CD4-positive, alpha-beta T cell treated with Interleukin-4 for 1 hour (primary cell): ENCODE measurements at places on chromosomes 2 and 18.

DNA sequence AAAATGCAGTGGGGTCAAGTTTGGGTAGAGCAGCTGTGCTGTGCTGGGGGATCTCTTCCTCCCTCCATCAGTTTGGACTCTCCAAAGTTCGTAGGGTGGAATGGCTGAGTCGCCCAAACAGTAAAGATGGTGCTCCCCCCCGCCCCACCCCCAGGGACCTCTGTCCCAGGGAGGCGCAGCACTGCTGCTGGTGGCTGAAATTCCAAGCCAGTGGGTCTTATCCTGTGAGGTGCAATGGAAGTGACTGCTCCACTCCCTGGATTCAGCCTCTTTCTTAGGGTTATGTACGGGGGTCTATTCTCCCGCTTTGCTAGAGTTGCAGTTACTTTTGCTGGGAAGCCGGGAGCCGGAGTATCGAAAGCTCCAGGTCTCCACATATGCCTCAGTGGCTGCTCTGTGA, 97.5 kb upstream of the CTAGE1 start:
- DNase-seq: no peak

- DNase-seq: no peak
These were observed 77.5 kb downstream of the DIS3L2 start for GRCh38 chr2:232038881-232039485.

GRCh38 chr2:198362740-198363139, 558.3 kb downstream of the PLCL1 start:
- DNase-seq: no peak

DNA sequence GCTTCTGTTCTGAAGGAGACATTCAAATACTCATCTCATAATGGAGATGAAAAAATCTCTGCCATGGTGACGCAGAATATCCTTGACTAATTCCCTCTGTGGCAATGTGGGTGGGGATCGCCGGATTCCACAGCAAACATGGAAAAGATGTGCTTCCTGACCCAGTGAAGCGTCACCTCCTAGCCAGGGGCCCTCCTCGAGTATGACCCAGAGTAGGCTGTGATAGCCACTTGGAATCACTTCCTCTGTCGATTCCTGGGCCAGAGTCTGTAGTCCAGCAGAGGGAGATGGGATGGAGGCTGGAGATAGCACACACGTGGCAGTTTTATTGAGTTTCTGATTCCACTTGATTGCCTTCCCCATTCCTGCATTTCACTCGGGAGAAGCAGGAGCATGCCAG, 36.8 kb downstream of the DRC1 start:
- DNase-seq: no peak

- no peak for DNase-seq
These were observed 145.5 kb downstream of the ADCYAP1 start for GRCh38 chr18:1050012-1050657.

DNA sequence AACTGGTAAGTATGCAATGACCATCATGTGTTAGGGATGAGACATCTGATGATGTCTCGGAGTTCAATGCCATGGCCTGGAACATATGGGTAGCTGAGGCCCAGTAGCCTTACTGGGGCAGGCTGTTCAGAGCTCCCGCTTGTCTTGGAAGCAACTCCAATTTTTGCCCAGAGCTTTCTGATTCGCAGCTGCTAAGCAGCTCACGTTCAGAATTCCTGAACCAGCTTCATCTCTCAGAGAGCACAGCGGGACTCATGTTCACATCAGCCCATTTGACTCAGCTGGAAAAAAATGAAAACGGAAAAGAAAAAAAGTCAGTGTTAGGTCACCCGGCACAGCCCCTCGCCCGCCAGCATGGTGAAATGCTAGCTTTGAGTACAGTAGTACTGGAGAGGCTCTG, 16.8 kb upstream of the LRATD1 start:
- no peak for DNase-seq

GRCh38 chr2:32947484-32948143, 861 bp downstream of the LTBP1 start:
- DNase-seq: peak; percentile 19

DNA sequence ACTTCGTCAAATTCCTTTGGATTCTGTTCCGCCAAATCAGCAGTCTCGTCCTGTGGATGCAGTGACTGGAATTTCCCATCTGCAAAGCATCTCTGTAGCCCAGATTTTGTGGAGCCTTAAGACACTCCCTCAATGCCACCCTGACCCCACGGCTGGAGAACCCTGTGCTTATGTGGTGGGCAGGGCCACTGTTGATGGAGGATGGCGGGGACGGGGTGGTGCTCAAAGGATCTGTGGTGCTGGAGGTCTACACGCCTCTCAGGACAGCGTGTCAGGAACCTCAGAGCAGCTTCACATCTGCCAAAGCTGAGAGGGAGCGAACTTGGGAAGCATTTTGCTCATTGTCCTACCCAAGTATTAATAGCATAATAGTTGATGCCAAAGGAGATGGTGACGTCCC, 200.1 kb downstream of the MGAT5 start:
- no peak for DNase-seq

- DNase-seq: no peak
These were observed 176.7 kb upstream of the SMAD2 start for GRCh38 chr18:48106976-48107781.

DNA sequence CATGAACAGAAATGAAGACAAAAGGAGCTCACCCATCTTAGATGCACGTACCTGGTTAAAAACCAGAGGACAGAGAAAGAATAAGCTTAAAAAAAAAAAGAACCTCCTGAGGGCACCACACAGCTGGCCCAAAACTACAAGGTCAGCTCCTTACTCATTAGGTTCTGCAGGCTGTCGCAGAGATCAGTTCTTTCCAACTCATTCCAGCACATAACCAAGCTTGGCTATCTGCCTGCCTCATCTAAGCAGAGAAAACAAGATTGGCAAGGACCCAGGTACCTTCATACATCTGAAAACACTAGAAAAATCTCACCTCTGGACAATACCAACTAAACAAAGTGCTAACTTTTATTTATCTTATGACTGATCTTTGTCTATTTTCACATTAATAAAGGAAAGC, 89.9 kb downstream of the NOL10 start:
- no peak for DNase-seq

GRCh38 chr2:128282246-128282975, 36.3 kb downstream of the HS6ST1 start:
- no peak for DNase-seq

- DNase-seq: no peak
These were observed 27.5 kb upstream of the CD8A start for GRCh38 chr2:86818114-86818801.

DNA sequence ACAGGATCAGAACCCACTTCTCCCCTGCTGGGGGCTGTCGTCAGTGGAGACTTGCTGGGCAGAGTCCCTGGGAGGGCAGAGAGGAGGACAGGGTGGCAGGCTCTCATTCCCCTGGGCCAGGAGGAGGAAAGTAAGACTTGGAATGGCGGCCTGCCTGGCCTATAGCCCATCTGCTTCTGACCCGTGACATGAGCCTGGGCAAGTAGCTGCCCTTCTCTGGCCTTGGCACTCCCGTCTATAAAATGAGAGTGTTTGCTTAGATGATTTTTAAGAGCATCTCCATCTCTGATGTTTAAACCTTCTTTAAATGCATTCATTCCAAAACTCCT, 173.0 kb downstream of the DDX1 start:
- DNase-seq: no peak

DNA sequence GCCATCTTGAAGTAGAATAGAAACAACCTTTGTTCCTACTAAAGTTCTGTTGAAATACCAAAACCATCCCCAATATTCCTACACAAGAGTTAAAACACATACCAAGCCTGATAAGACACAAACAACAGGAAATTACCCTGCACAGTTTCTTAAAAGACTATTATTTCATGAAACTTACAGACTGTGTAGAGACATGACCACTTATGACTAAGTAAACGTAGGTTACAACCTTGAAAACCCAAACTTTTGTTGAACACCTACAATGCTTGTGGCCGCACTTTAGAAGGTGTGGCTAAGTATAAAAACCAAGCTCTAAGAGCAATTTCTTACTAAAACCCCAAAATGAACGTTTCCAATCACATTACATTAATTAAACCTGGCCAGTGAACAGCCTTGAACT, 2.0 kb downstream of the SMAD2 start:
- DNase-seq: no peak

GRCh38 chr2:238910751-238911351, 63.0 kb downstream of the TWIST2 start:
- no peak for DNase-seq

DNA sequence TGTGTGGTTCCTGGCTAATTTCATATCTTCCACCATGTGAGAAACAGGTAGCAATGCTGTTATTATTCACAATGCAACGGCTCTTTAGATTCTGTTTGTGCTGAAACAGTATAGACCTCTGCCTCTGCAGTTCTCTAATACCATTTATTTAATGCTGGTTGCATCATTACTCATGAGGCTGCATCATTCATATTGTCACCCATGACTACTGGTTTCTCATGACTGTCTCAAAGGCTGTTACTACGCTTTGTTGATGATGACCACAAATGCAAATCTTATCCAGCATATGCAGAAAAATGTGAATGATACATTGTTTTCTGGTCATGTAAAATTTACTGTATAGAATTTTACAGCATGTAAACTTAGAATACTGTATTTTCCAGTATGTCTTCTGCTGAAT, 22.5 kb downstream of the CAVIN2 start:
- no peak for DNase-seq

- no peak for DNase-seq
These were observed 505.8 kb upstream of the TNP1 start for GRCh38 chr2:217365656-217366055.

DNA sequence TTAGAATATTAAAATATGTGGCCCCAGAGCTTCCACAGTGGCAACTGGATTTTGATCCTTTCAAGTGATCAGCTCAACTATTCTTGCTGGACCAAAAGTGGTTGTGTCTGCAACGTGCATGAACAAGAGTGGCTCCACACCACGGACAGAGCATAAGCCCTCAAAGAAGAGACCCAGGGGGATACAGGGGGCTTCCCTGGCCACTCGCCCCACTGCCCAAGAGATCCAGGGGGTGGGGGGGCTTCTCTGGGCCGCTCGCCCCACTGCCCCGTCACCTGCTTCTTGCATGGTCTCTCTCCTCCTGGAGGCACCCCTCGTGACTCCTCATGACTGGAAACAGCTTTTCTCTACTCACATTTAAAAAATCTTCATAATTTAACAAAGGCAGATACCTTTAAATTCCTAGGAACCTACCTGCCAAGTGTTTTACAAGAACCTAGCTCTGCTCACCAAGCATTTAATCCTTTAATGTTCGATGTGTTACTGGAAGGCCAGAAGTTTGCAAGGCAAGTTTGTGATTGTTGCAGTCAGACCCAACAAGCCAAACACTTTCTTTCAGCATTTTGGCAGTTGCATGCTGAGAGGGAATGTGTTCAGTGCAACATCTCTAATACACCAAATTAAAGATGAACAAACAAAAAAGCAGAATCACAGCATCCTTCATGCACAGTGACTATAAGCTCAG, 174.3 kb downstream of the BCL2 start:
- no peak for DNase-seq

GRCh38 chr2:20551945-20552328, 99.0 kb downstream of the HS1BP3 start:
- DNase-seq: no peak

DNA sequence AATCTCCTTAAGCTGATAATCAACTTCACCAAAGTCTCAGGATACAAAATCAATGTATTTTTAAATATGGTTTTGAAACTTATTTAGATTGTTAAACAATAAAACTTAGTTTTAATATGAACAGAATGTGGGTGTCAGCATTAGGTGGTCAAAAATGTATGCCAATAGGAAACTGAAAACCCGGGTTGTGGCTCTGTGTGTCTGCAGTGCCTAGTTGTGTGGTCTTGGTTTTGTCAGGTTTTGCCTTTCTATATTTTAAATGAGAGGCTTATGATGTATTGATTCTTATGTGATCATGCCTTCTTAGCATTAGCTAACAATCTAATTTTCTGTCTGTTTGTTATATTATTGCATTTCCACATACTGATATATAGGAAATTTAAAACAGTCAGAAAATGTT, 227.8 kb downstream of the ZNF407 start:
- DNase-seq: no peak

GRCh38 chr2:107412209-107412904, 414.3 kb upstream of the RGPD4 start:
- DNase-seq: no peak

DNA sequence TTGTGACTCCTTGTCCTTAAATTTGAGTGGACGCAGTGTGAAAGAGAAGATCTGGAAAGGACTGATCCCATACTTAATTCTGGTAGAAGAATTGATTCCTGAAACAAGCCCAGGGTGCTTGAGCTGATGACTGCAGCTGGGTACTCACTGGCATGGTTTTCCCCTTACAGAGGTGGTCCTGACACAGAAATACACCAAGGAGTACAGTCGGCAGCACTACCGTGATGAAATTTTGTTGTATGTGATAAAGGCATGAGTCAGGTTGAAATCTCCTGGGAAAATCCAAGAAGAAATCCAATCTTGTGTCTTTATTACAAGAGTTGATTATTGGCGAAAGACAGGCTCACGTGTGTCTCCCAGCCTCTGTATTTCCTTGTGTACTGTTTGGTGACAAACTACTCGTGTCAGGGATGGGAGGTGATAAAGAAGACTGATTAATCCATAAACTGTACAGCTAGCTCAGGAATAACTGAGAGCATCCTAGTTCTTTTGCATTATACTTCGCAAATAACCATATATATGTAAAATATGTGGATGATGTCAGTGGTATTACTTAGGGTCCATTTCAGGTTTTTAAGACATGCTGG, 76.6 kb downstream of the RAPGEF4 start:
- no peak for DNase-seq

- no peak for DNase-seq
These were observed 31.3 kb downstream of the TMEM247 start for GRCh38 chr2:46510598-46511177.

GRCh38 chr2:184372484-184372883, 225.8 kb upstream of the ZNF804A start:
- DNase-seq: no peak

- DNase-seq: no peak
These were observed 674.9 kb downstream of the ZEB2 start for GRCh38 chr2:143844986-143845385.

DNA sequence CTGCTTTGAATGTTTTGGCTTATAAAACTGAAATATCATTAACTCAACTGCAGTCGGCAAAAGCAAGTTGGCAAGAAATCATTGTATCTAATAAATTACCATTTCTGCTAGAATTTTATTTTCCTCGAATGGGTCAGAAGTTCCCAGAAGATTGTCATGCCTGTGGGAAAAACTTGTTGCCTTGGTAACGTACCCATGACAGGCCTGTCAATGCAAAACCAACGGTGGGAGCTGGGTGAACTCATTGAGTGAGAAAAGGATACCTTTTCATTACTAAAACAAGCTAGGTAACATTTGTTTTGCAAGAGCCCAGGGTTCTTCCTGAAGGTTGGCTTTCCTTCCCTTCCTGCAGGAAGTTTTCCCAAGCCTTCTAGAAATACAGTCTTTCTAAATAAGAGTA, 9.5 kb downstream of the PLB1 start:
- DNase-seq: no peak

DNA sequence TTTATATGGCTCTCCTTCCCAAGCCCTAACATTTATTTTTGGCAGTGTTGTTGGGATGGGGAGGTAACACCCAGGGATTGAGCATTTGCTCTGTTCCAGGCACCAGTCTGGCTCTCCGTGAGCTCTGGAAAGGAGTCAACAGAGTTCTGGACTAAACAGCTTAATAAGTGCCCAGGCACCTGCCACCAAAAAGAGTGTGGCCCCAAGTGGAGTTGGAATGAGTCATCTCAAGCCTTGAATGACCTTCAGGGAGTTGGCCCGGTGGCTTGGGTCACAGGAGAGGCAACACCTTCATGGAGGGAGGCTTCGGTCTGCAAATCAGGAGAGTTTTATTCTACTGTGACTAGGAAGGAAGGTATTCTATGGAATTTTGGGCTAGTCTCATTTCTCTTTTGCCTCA, 203.2 kb downstream of the DLGAP1 start:
- DNase-seq: no peak
